ENCODE measurements at places on chromosomes 1 and 21.
A peak's percentile ranks its signal among the peaks of the same experiment; 100 is the strongest.

- no peak for DNase-seq
These were observed 86.0 kb downstream of the UCHL5 start for GRCh38 chr1:192973202-192973601.

GRCh38 chr1:74579425-74579824 is 67.0 kb upstream of the LRRC53 start:
- no peak for DNase-seq

- no peak for DNase-seq
These were observed 53.9 kb upstream of the GPR52 start for GRCh38 chr1:174393885-174394284.

DNA sequence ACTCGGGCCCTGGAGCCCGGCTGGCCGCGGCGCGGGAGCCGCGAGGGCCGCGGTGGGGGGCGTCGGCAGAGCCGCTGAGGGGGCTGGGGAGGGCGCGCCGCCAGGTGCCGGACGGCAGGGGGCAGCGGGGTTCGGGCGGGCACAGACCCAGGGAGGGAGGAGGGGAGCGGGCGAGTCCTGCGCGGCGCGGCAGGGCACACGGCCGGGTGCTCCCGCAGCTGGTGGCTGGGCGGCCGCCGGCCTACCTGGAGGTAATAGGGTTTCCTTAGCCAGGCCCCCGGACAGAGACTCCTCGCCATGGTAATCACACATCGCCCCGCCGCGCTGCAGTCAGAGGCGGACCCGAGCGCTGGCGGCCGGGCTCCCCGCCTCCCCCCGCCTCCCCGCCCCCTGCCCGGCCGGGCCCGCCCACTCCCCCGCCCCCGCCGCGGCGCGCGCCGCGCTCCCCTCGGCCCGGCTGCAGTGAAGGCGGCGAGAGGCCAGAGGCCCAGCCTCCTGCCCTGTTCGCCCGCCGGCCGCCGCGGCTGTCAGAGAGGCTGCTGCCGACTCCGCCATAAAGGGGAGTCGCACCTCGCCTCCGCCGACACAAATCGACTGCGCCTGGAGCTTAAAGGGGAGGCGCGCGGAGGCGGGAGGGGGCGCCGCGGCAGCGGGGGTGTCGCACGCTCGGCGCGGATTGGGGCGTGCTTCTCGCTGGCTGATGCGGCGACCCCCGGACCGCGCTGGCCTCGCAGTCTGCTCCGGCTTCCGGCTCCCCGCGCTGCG is at the start of gene DIPK1A:
Gene DIPK1A, minus strand, starts transcription at position 332 of the 765 bp plus-strand sequence. Its CDS starts 33 bp downstream, at position 299.
- peak; percentile 81 for DNase-seq

DNA sequence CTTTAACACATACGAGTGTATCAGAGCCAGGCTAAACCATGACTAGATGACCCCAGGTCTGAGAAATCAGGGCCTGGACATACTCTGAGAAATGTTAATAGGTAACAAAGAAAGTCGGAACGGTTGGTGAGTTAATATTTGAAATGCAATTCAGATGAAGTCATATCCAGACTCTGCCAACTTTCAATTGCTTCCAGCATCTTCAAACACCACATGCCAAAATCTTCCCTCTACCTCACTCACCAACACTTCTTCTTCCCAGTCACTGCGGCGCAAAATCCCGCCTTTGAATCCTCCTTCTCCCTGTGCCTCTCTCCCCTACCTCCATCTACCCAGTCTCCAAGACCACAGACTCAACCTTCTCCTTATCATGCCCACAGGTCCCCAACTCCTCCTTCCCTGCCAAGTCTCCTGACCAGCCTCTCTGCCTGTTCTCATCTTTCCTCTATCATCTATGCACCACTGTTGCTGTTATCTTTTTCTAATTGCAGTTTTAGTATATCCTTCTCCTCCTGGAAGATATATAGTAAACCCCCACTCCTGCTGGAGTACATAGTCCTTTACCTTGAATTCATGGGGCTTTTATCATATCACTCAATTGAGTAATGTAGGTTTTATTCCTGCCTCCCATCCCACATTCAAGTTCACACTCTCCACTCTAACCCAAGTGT is 41.3 kb downstream of the ZBTB18 start:
- peak; percentile 53 for DNase-seq

DNA sequence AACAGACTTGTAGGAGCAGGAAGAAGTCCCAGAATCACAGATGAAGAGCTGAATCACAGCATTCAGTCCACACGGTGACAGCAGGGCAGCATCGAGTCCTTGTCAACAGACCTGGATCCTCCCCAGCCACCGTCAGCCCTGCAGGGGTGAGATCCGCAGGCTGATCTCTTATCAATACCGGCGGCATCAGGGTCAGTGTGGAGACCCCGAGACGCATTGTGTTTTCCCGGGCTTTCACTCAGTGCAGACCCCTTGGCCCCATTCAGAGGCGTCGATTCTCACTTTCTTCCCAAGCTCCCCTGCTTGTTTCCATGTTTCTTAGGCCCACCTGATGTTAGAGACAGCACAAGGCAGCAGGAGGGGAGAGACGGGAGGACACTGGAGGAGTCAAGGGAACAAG is 609.6 kb downstream of the PTPRU start:
- DNase-seq, result no peak

GRCh38 chr1:222817529-222817928 is 2.7 kb downstream of the DISP1 start:
- no peak for DNase-seq

- no peak for DNase-seq
These were observed 37.2 kb upstream of the HNRNPU start for GRCh38 chr1:244901400-244902015.

DNA sequence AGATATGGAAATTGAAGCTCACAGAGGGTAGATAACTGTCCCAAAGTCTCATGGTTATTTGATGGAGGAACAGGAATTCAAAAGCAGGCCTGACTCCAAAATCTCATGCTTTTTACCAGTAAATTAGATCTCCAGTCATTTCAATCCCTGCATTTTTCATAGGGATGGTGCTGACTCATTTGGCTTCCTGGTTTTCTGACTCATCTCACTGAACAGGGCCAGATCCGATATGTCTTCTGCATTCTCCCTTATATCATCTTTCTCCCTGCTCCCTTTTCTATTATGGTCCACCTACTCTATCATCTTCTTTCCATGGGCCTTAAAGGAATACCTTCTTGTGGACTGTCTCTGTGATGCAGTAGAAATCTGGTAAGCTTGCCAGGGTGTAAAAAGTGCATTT is 187.2 kb downstream of the FGGY start:
- DNase-seq, result no peak

DNA sequence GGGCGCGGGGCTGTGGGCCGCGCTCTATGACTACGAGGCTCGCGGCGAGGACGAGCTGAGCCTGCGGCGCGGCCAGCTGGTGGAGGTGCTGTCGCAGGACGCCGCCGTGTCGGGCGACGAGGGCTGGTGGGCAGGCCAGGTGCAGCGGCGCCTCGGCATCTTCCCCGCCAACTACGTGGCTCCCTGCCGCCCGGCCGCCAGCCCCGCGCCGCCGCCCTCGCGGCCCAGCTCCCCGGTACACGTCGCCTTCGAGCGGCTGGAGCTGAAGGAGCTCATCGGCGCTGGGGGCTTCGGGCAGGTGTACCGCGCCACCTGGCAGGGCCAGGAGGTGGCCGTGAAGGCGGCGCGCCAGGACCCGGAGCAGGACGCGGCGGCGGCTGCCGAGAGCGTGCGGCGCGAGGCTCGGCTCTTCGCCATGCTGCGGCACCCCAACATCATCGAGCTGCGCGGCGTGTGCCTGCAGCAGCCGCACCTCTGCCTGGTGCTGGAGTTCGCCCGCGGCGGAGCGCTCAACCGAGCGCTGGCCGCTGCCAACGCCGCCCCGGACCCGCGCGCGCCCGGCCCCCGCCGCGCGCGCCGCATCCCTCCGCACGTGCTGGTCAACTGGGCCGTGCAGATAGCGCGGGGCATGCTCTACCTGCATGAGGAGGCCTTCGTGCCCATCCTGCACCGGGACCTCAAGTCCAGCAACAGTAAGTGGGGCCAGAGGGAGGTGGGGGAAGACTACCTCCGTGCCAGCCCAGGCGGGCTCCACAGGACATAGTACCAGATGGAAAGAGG is 808 bp downstream of the MAP3K21 start:
- peak; percentile 59 for DNase-seq

DNA sequence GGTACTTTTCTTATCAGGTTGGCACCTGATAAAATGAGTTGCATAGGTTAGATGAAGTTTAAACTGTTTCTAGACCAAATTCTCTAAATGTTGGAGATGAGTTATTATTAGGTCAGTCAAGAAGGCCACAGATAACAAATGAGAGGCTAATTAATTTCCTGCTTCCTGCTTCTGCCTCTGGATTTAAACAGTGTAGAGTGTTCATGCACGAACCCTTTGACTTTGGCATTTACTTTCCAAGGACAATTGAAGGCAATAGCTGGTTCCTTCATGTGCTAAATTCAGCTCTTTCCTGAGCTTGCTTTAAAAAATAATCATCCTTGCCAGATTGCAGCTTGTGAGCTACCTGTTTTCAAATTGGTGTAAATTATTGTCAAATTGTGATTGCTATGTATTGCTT is 80.6 kb downstream of the RASAL2 start:
- no peak for DNase-seq

GRCh38 chr1:243786531-243786930 is 63.5 kb downstream of the AKT3 start:
- DNase-seq, result no peak

DNA sequence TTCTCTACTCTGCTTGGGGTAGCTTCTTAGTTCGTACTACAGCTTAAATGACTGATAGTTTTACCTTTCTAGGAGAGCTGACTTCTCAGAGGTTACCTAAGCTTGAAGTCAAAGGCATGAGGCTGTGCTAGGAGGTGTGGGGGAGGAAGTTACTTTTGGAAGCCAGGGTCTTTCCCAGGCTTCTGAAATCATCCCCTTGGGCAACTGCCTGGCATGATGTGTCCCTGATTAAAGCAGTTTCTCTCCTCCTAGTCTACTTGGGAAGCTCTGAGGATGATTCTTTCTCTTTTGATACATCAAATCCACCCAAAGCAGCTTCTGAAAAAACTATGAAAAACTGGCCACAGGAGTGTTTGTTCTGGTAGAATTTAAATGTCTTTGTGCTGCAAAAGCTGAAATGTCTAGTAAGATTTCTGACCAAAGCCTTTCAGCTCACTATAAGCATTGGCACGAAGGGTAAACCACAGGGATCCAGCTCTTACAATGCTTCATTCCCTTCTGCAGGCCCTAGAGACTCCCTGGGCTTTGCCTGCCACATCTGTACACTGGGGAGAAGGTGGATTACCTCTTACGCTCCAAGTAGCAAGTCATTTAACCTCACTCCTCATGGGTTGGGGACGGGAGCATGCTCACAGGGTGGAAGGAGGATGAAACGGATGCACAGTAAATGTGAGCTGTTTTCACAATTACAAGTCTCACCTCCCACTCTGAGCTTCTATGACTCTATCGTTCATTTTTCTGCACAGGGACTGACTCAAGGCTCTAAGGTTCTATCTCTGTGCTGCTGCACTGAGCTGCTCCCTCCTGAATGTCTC is 59.6 kb downstream of the RUNX1 start:
- no peak for DNase-seq

Measured in left lobe of liver (tissue), 2 donors.